ENCODE measurements at places on chromosomes 1 and 21.

- no peak for DNase-seq
Measured at GRCh38 chr1:21703318-21703963, 34.3 kb upstream of the RAP1GAP start.

DNA sequence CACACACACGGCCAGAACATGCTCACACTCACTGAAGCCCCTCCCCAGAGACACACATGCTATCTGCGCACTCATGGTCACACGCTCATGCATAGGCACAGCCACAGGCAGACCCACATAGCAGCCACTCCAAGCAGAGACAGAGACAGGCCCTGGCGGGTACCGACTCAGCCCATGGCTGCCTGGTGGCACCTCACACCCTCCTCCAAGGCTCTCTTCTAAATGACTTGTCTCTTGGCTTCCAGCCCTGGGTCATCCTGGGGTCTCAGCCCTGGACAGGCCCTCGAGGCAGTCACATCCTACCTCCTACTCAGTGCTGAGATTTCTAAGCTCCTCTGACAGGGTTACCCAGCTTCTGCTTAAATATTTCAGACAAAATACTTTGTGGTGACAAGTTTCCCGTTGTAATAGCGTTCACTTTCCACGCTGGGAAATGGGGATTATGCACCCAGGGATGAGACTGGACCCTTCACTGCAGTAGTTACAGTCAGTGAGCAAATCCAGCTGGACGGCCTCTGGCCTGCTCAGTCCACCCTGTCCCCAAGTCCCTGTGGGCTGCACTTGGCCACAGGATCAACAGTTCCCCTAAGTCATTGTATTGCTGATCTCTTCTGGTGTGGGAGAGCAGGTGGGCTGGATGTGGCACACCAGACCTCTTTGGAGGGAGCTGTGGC lies 2.9 kb upstream of the NFASC start:
- no peak for DNase-seq

DNA sequence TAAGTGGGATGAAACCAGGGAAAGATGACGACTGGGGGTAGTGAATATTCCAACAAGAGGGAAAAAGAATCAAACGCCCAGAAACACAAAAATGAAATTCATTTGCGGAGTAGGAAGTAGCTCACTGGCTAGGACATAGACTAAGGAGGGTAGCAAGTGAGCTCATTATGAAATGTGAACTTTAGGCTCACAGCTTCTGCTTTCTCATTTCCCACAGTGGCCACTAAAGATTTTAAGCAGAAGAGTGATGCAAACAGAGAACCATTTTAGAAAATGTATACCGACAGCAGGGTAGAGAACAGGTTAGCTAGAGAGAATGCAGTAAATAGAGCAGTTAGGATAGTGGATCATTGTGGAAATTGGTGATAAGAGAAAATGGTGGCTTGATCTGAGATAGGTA lies 3.5 kb downstream of the CD48 start:
- DNase-seq = no peak

GRCh38 chr1:89484092-89485038 lies 40.3 kb upstream of the LRRC8B start:
- no peak for DNase-seq

- DNase-seq = no peak
Measured at GRCh38 chr1:118075116-118075515, 109.9 kb downstream of the SPAG17 start.

GRCh38 chr1:26529655-26530409 lies at the start of gene RPS6KA1:
Gene RPS6KA1 (plus strand): TSS chr1:26529761. CDS start chr1:26529921, 160 bp downstream.
- DNase-seq = peak; percentile 82

GRCh38 chr1:99737016-99737415 lies 29.4 kb downstream of the FRRS1 start:
- DNase-seq = peak; percentile 57

DNA sequence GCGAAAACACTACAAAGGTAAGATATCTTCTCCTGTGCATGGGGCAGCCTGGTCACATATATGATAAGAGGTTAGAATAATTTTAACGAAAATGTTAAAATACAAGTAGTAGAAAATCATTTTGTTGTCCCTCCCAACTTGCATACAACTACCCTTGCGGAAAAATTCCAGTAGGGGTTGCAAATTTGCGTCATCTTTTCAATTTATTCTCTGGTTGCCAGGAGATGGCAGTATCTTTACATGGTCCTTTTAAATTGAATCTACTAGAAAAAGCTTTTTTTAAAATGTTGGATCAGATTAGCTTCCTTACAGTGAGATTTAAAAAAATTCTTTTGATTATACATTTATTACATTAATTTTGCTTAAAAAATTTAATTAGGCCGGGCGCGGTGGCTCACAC lies 10.9 kb downstream of the S100PBP start:
- DNase-seq = no peak

DNA sequence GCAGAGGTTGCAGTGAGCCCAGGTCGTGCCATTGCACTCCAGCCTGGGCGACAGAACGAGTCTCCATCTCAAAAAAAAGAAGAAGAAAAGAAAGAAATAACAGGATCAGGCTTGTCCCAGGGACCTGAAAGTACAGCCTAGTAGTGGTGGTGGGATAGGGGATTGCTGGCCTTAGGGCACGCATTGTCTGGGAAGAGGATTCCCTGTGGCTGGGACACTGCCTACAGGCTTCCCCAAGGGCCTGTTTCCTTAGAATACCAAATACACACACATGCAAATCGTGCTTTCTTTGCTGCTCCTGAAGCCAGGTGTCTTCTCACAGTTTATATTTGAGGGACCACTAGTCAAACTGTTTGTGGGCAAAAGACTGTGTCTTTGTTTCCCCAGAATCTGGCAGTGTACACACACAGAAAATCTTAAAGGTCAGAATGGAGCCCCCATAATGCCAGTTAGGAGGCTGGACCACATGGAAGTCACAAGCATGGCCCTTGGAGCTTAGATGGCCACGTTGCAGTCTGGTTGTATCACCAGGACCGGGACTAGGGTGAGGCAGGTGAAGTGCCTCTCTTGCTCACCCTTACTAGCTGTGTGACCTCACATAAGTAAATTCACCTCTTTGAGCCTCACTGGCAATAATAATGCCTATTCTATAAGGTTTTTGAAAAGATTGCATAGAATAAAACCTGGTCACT lies 12.7 kb upstream of the ASAP3 start:
- peak; percentile 41 for DNase-seq

DNA sequence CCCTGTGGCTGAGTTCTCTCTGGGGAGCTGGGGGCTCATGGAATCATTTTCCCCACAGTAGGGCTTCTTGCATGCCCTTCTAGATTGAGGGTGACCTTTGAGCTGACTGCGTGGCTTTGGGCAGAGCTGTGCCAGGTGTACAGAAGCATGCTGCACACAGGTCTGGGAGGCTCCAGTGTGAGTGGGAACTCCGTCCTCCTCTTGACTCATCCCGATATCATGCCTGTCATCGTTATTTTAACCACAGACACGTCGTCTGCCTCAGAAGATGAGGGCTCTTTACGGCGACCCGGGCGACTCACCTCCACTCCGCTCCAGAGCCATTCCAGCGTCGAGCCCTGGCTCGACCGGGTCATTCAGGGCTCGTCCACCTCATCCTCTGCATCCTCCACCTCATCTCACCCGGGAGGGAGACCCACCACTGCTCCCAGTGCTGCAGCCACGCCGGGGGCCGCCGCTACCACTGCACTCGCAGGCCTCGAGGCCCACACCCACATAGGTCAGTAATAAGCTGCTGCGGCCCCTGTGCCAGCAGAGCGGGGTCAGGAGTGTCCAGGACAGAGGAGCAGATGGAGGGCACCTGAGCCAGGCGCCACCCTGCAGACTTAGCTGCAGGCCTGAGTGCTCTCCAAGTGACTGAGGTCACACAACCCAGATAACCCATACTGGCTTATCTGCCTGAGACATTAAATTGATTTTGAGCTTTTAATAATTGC lies 39.8 kb downstream of the DIP2A start:
- no peak for DNase-seq

GRCh38 chr1:59678493-59679228 lies 136.1 kb upstream of the HOOK1 start:
- no peak for DNase-seq

DNA sequence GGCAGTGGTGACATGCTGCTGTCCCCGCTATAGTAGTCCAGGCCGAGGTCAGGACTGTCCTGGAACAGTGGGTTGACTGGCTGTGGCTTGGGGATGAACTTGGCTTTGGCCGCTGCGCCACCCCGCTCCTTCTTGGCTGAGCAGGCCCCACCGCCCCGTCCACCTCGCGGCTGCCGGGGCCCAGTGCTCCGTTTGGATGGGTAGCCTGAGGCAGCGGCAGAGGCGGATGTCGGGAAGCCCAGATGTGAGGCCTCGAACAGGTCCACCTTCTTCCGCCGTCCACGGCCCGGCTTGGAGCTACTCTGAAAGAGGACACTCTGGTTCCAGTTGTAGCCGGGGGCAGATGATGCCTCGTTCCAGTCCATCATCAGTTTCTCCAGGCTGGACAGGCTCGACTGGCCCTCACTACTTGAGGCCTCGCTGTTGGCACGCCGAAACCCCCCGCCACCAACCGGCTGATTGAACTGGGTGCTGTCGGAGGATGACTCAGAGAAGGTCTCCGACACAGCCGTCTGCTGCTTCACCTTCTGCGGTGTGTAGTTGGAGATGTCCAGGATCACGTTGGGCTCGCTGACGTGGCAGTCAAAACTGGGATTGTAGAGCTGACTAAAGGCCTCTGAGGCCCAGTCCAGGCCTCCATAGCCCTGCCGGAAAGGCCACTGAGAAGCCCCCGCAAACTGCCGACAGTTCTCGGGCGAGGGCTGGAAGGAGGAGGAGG lies 55.6 kb downstream of the AHDC1 start:
- no peak for DNase-seq

- no peak for DNase-seq
Measured at GRCh38 chr1:152673016-152673415, 2.1 kb upstream of the LCE2C start.

GRCh38 chr1:63969441-63969901 lies 195.7 kb downstream of the ROR1 start:
- DNase-seq = no peak
